ENCODE measurements at places on chromosomes 7 and 10. TPM values are rescaled to one million over a fixed set of nuclear protein-coding genes. Genes with fewer than 3 reads are reported as not detected.

HYAL4 gene
- total RNA-seq, result 0.68 TPM

DNA sequence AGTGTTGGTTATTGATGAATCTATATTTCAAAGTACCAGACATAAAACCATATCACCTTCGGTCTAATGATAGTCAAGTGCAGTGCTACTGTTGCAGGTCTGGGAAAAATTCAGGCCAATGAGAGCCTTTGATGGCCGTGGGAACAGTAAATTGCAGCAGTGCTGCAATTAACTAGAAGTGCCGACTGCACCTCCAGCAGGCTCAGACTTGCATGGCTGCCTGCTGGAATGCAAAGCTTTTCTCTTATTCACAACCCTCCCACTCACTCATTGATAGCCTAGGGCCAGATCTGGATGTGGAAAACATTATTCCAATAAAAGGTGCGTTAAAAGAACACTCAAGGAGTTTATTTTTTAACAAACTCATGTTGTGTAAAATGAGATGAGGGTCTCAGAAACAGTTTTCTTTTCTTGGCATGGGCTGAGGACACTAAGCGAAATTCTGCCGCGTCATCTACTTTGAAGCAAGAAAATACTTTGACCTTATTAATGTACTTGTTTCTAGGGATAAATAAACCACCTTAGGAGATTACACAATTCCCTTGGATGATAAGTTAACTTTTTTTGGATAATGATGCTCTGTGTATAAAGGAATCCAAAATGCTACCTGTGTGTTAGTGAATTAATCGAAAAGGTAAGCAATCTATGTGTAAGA lies 17.1 kb downstream of the PLXDC2 start:
- no peak for DNase-seq

- no peak for DNase-seq
Measured at GRCh38 chr7:1269336-1269890, 36.7 kb downstream of the UNCX start.

HHEX gene
- 5.8 TPM for total RNA-seq

LEP gene
- total RNA-seq, result not detected

DNA sequence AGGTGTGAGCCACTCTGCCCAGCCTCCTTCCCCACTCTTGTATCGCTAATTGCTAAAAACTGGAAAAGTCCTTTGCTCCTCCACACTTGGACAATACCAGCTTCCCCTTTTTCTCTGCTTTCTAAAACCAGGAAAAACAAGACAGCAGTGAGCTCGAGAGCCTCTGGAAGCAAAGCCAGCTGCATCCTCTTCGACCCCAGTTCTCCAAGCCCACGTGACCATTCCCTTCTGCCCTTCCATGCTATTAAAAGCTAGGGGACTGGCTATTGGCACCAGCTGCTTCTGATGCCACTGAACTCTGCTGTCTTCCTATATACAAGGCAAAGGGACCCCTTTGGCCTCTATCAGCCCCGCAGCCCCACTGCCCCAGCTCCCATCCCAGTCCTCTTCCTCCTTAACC lies 92.2 kb downstream of the SPDYE5 start:
- DNase-seq, result no peak

MSMB gene
- 4.0 TPM for total RNA-seq

RBM33 gene
- 89.9 TPM for total RNA-seq

DNA sequence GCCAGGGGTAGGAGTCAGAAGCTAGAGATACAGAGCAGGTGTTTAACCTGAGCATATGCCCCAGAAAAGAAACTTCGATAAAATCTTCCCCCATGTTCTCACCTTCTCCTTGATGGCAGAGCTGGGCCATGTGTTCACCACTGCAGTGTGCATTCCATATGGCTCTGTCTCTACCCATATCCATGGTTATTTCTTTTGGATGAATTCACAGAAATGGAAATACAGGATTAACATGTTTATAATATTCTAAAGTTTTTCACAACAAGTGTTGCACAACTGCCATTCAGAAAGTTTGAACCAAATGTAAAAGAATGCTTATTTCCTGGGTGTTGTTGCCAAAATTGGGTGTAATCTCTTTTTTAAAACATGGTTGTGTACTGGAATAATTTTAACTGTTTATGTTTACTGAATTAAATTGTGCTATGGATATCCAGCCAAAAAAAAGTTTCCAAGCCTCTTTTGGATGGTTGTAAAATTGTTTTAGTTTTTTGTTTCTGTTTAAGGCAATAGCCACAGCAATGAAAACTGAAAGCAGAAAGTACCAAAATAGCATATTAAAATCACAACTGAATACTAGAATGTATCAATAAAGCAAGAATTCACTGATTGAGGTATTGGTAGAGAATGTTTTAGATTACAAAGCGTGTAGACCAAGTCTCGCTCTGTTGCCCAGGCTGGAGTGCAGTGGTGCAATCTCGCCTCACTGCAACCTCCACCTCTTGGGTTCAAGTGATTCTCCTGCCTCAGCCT lies 19.9 kb upstream of the CCNY start:
- no peak for DNase-seq

DNA sequence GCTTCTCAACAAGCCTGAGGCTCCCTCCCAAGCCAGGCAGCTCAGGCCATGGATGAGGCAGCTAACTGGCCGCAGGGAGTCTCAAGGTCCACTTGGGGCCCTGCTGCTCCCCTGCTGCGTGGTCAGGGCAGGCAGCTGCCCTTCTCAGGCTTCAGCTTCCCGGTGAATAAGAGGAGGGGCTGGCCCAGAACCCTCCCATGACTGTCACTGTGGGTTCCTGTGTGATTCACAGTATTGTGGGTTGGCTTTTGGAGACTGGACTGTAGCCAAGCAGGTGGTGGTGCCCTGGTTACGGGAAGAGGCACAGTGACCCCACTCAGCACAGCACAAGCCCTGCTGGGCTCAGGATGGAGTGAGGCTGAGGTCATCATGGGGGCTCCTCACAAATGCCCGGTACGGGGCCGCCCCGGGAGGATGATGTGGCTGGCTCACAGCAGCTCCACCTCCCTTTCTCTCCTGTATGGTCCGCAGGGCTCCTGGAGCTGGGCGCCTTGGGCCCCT lies 189.8 kb downstream of the HECW1 start:
- DNase-seq, result peak; percentile 63

DNA sequence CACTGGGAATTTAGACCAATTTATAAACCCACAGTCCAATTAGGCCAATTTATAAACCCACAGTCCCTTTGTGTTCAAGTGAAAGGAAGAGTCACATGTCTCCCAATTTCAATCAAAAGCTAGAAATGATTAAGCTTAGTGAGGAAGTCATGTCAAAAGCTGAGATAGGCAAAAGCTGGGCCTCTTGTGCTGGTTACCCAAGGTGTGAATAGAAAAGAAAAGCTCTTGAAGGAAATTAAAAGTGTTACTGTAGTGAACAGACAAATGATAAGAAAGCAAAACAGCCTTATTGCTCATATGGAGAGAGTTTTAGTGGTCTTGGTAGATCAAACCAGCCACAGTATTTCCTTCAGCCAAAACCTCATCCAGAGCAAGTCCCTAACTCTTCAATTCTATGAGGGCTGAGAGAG lies 245.0 kb downstream of the HDAC9 start:
- DNase-seq, result no peak

DNA sequence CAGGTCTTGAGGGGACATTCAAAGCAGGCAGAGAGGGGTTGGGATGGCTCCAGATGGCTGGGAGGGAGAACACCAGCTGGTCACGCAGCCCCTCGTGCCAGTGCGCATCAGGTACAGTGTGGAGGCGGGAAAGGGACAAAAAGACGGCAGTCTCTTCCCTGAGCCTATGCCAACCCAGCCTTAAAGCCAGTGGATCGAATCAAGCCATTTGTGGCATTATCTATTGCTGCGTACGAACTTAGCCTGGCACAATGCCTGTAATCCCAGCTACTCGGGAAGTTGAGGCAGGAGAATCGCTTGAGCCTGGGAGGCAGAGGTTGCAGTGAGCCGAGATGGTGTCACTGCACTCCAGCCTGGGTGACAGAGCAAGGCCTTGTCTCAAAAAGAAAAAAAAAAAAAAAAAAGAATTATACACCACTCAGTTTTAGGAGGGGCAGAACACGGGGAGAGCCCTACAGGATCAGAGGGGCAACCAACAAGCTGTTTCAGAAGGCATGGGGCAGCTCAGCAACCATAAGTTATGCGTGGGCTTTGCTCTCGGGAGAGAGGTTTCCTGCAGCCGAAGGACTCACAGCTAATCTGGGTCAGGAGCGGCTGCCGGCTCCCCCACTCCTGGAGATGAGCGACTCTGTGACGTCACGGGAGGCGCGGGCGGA lies 356 bp upstream of the NDUFB2 start:
- DNase-seq, result peak; percentile 94

DNA sequence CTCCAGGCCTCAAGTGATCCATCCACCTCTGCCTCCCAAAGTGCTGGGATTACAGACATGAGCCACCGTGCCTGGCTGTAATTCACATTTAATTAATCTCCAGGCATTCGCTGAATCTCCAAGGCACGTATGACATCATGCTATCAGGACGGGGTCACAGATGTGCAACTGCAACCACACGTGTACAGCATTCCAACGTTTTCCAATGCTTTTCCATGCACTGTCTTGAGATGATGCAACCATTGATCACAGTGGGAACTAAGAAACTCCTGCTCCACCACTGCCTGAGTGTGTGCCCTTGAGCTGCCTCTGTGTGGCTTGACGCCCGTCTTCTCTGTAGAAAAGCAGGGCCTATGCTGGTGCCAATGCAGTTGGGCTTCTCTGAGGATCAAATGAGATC lies 119.8 kb upstream of the LYZL2 start:
- DNase-seq, result no peak

C10orf71 gene
- not detected for total RNA-seq

TEX36 gene
- total RNA-seq, result not detected

PRSS2 gene
- 9.3 TPM for total RNA-seq

Data from Caco-2 (cell line).